ENCODE measurements at places on chromosomes 3 and 15. TPM values are rescaled to one million over a fixed set of nuclear protein-coding genes. Genes with fewer than 3 reads are reported as not detected.

DNA sequence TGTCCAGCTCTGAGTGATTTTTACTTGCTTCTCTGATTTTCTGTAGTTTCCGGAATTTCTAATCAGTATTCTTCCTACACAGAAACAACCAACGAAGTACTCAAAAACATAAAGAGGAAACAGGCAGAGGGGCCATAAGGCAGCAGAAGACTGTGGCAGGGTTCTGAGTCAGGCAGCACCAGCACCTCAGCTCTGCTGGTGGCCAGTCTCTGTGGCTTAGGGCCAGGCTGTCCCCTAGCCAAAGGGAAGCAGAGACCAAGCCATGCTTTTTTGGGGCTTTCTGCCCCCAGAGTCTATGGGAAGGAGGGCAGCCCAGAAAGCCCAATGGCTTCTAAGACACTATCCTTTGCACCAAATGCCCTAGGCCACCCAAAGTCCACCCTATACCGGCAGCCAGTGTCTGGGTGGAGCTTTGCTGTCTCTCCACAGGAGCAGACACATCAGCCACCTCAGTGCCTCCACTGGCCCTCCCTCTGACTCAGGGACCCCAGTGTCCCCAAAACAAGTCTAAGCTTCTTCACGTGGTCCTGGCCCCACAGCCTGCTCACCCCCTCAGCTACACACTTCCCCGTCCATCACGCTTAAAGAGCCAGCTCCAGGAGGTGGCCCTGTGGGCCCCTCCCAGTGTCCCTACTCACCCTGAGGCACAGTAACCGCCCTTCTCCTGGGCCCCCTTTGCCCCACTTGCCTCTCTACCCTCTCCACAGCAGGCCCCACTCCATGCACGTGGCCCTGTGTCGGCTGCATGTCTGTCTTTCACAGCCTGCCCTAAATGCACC lies 46.2 kb downstream of the CCDC12 start:
- no peaks in the 10 kb centered on the region for H3K27me3 ChIP-seq
- H3K36me3 ChIP-seq = no peaks in the 10 kb centered on the region

Gene CRYGS
- 2.7 TPM for polyA plus RNA-seq

DNA sequence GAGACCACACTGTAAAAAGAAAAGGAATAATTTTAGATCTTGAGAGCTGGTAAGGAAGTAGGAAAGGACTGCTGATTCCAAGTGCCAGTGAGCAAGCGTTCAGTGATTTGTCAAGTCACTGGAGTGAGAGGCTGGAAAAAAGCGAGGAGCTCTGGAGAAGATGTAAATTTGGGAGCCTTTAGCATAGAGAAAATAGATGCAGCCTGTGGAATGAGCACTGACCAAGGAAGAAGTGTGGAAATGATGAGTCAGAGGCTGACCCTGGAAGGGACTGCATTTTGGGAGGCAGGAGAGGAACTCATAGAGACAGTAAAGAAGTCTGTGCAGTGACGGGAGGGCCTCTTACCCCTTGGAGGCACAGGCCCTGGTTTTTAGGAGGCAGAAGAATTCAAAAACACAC lies 17.1 kb upstream of the ABTB1 start:
- H3K4me1 ChIP-seq = no peaks in the 10 kb centered on the region
- no peaks in the 10 kb centered on the region for H3K27me3 ChIP-seq
- no peaks in the 10 kb centered on the region for H3K36me3 ChIP-seq

Gene SNX22
- polyA plus RNA-seq = 6.7 TPM

Gene SLC12A1
- polyA plus RNA-seq = not detected
